Neural crest cell (in vitro differentiated cells): ENCODE measurements at places on chromosomes 12 and 14. TPM values are rescaled to one million over a fixed set of nuclear protein-coding genes. Genes with fewer than 3 reads are reported as not detected.

- DNase-seq = no peak
These were observed 267.9 kb downstream of the BCL11B start for GRCh38 chr14:99004112-99004511.

- no peak for DNase-seq
These were observed 50.6 kb upstream of the FUT8 start for GRCh38 chr14:65361920-65362319.

RDH11 gene
- total RNA-seq = 78.4 and 79.9 TPM in 2 replicates

- no peak for DNase-seq
These were observed 26.1 kb upstream of the DIO3 start for GRCh38 chr14:101535232-101535631.

DNA sequence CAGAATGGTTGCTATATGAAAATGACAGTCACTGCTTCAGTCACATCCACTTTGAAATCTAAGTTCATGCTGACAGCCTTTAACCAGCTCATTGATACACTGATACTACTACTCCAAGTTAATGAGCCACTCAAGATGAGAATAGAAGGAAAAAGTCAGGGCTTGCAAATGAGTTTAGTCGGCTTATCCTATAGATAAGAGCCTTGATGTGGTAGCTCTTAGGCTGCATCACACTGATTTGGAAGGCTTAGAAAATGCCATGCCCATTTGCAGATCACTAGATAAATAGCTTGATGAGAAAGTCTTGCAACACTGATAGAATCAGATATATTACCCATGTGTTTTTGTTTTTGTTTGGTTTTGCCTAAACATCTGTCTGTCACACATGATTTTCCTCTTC lies 251.4 kb upstream of the ATXN7L3B start:
- no peak for DNase-seq

DNA sequence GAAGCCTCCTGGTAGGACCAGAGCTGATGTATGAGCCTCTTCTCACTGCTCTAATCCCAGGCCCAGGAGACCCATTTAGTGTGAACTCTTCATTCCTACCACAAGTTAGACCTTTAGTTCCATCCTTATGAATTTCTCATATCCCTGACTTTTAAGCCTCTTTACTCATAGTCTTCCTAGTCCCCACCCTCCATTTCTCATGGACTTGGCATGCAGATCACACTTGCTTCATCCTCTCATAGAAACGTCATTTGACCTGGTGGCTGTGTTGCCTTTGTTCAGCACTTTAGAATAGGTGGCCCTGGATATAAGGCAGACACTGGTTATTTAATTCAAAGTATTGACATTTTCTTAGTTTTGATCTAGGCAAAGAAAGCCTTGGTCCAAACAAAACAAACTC lies 99.5 kb downstream of the SLC16A7 start:
- DNase-seq = no peak

ESR2 gene
- total RNA-seq = 0.20 and 0.33 TPM in 2 replicates

ANKRD52 gene
- total RNA-seq = 61.4 and 68.0 TPM in 2 replicates

DNA sequence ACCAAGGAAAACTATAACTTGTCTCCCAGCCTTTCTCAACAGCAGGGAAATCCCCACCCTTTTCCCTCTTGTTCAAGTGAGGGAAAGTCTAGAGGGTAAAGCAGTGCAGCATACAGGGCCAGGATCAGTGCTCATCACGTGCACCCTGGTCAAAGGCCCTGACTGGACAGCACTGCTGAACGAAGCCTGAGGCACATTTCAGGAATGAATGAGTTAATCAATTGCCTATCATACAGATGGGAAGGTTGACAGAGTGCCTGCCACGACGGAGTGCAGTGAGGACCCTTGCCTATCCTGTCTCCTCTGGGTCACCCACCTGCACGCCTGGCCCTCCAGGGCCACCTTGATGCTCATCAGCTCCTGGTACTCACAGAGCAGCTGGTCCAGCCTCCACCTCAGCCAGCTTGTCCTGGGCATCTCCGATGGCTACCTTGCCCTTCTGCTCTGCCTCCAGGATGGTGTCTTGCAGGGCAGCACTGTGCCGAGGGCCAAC lies 11.7 kb upstream of the KRT73 start:
- DNase-seq = no peak

- no peak for DNase-seq
These were observed 319.4 kb downstream of the EGLN3 start for GRCh38 chr14:33631441-33631840.

DNA sequence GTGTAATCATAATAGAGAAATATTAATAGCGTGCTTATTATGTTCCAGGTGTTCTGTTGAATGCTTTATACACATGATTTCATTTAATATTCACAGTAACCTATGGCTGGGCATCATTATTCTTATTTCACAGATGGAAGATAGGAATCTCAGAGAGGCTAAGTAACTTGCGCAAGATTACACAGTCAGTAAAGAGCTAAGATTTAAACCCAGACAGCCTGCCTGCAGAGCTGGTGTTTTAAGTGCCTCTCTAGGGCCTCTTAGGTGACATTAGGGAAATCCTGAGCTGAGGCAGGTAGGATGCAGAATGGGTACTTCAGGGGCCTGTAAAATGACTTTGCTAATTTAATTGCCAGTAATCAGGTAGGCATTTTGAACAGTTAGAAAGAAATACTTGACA lies 18.5 kb upstream of the BHLHE41 start:
- no peak for DNase-seq

AKAP5 gene
- 1.3 and 1.4 TPM in 2 replicates for total RNA-seq

DNA sequence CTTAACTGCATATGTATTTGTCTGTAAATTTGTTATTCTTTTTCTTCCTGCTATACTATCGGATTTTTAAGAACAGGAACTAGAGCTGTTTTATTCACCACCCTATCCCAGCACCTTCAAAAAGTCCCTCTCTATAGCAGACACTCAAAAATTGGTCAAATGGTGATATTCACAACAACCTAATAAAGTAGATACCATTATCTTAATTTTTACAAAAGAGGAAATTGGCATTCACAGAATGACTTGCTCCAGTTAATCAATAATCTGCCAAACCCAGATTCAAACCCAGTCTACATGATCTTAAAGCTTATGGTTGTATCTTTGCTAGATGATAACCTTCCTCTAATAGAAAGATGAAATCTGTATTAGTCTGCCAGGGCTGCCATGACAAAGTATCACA lies 426.6 kb downstream of the EGLN3 start:
- DNase-seq = no peak

SERPINA3 gene
- total RNA-seq = not detected in 2 replicates

GRCh38 chr12:9334041-9334692 lies 126.0 kb upstream of the PZP start:
- no peak for DNase-seq

DNA sequence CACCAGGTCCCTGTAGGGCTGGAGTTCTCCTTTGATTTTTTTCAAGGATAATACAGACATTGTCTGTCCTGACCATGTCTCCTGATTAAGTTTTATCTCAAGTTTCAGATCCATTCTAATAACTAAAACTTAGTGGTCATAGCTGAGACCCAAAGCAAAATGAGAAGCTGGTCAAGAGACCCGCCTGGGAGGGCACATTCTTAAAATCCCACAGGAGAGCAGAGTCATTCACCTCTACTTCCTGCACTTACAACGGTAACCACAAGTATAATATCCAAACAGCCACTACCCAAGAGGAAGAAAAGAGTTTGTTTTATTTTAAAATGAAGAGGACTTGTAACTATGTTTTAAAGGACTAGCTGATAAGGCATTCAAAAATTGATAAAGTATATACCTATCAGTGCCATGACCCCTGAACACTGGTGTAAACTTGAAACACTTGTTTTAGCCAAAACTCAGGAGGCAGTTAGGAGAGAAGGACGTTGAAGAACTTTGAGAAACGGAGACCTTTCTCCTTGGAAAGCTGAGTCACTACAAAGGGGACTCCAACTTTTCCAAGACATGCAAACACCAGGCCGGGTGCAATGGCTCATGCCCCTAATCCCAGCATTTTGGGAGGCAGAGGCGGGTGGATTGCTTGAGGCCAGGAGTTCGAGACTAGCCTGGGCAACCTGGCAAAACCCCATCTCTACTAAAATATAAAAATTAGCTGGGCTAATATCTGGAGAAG lies 478.2 kb downstream of the GLT1D1 start:
- DNase-seq = no peak

RIMBP2 gene
- total RNA-seq = 4.5 and 5.9 TPM in 2 replicates

- DNase-seq = no peak
These were observed 168.0 kb downstream of the DACT1 start for GRCh38 chr14:58805605-58806409.

- no peak for DNase-seq
These were observed 4.3 kb upstream of the OTX2 start for GRCh38 chr14:56814519-56814959.

GRCh38 chr12:62319058-62319457 lies 58.9 kb downstream of the USP15 start:
- DNase-seq = no peak

- DNase-seq = no peak
These were observed 43.9 kb downstream of the HMGA2 start for GRCh38 chr12:65868133-65868705.

GRCh38 chr12:65055859-65056258 lies 65.2 kb downstream of the WIF1 start:
- no peak for DNase-seq

AQP2 gene
- total RNA-seq = not detected in 2 replicates
